Heart left ventricle (tissue), 16 donors: ENCODE measurements at places on chromosomes 13 and 19. TPM values are rescaled to one million over a fixed set of nuclear protein-coding genes. Genes with fewer than 3 reads are reported as not detected.

The UBE2L5 gene
- not detected for total RNA-seq

The FUT1 gene
- 2.1 TPM for total RNA-seq

The ZNF177 gene
- total RNA-seq, result 2.6 TPM

The OVOL3 gene
- not detected for total RNA-seq

The KLK4 gene
- not detected for total RNA-seq

The LRFN3 gene
- 9.6 TPM for total RNA-seq

The TMC4 gene
- not detected for total RNA-seq

The BRCA2 gene
- 1.6 TPM for total RNA-seq

The PSG1 gene
- total RNA-seq, result not detected

The CERS4 gene
- total RNA-seq, result 16.9 TPM

DNA sequence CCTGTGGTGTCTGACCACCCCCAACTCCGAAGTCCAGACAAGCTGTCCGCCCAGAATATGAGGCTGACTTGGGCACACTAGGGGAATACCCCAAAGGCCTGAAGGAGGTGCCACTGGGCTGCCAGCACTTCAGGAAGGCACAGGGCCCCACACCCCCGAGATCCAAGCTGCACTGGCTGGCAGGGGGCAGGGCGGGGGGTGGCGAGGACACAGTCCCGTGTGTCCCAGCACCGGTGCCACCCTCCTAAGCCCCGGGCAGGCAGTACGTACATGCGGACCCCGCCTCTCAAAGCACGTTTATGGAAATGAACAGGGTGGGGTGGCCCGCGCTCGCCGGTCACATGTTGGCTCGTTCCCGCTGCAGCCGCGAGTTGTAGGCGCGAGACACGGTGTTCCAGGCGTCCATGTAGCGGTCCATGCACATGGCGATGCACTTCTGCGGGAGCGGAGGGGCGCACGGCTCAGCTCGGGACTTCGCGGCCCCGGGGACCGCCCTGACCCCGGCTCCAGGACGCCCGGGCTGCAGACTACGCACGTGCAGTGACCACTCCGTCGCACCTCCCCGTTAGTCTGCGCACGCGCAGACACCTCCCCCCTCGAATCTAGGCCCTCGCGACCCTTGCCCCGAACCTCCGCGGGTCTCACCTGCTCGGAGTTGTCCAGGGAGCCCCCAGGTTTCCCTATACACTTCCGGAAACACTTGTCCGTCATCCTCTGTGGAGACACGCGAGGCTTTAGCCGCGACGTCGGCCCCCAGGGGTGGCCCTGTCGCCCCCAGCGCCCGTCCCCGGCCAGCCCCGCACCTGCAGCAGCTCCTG lies 566 bp downstream of the TIMM13 start:
- peaks cover 32% of the 10 kb centered on the region for H3K4me1 ChIP-seq
- peak; percentile 55 for DNase-seq
- H3K4me3 ChIP-seq, result peak overlapping the region; percentile 72
- peaks cover 6% of the 10 kb centered on the region for H3K36me3 ChIP-seq
- peak overlapping the region; percentile 94 for H3K27ac ChIP-seq

DNA sequence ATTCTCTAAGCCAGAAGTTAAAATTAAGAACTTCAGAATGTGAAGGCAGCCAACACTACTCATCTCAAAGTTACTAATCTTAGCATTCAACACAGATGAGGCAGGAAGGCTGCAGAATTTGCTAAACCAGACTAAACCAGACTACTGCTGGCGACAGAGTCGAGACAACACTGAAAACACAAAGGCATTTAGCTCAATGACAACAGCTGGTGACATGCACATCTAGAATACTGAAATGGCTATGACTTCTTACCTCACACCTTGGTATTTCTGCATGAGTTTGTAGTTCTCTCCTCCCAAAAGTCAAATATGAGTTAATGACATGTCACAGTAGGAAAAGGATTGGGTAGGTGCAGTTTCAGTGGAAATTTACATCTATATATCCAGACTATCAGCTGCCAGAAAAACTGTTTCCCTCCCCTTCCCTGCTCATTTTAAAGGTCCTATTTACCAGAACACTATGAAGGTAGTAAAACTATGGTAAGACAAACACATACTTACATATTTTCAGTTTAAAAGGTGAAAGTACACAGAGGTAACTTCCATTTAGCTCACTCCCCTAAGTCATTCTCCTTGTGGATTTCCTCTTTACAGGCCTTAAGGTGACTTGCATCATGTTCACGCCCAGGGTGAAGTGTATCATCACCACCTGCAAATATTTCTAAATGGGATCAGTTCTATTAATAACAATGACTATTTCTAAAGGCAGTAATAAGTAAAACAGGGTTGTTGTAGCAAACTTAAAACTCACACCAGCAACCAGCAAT lies 21.4 kb downstream of the FOXO1 start:
- peak overlapping the region; percentile 15 for H3K27ac ChIP-seq
- no peaks in the 10 kb centered on the region for H3K27me3 ChIP-seq
- H3K4me1 ChIP-seq, result peaks cover 73% of the 10 kb centered on the region
- DNase-seq, result no peak
- no peaks in the 10 kb centered on the region for H3K36me3 ChIP-seq
- H3K4me3 ChIP-seq, result no peak overlapping the region

- no peaks in the 10 kb centered on the region for H3K4me1 ChIP-seq
- DNase-seq, result no peak
- no peaks in the 10 kb centered on the region for H3K27me3 ChIP-seq
- H3K36me3 ChIP-seq, result no peaks in the 10 kb centered on the region
Observed at GRCh38 chr13:85615031-85615430, 184.2 kb downstream of the SLITRK6 start.

- no peaks in the 10 kb centered on the region for H3K27me3 ChIP-seq
- H3K4me1 ChIP-seq, result peaks cover 11% of the 10 kb centered on the region
- no peak for DNase-seq
- H3K4me3 ChIP-seq, result peak overlapping the region; percentile 64
Observed at GRCh38 chr13:23467048-23467931, 33.8 kb upstream of the SACS start.

DNA sequence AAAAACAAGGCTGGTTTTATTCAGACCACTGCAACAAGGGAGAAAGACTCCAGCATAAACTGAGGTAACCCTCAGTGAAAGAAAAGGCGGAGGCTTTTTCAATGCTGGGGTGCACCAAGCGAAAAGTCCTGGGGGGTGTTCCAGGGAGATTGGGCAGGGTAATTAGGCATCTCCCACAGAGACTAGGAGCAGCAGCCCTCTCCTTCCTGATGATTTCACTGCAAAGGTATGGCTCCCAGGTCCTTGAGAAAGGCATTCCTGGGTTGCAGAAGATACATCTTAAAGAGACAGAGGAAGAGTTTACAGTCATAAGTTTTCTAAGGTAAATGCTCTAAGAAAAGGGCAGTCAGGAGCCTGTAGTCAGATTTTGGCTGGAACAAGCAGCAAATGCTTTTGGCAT lies 412.0 kb downstream of the FOXO1 start:
- H3K27ac ChIP-seq, result no peak overlapping the region
- no peaks in the 10 kb centered on the region for H3K4me1 ChIP-seq
- DNase-seq, result no peak
- no peaks in the 10 kb centered on the region for H3K27me3 ChIP-seq
- no peak overlapping the region for H3K4me3 ChIP-seq

GRCh38 chr19:28884786-28885476 lies 328.0 kb downstream of the UQCRFS1 start:
- H3K4me3 ChIP-seq, result peak overlapping the region; percentile 49
- no peaks in the 10 kb centered on the region for H3K36me3 ChIP-seq
- H3K27me3 ChIP-seq, result no peaks in the 10 kb centered on the region
- DNase-seq, result peak; percentile 39
- no peaks in the 10 kb centered on the region for H3K4me1 ChIP-seq
- H3K27ac ChIP-seq, result peak overlapping the region; percentile 70

DNA sequence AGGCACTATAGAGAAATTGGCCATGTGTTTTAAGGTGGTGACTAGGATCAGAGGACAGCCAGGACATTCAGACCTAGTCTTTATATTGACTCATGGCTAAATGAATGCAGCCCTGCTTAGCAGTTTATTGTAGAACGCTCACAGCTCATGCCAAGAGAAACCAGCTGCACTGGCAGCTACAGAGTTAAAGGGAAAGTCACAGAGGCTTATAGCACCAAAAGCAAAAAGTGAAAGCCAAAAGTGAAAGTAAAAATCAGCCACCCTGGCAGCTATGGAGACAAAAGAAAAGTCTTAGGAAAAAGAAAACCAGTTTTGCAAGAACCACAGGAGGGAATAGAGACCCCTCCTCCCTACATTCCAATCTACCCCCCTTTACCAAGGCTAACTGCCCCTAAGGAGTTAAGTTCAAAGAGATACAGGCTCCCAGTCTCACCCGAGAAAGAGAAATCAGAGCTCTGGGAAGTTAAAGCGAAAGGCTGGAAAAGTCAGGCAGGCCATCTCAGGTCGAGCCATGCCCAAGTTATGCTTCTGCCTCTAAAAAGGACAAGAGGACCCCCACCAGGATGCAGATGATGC lies 99.0 kb downstream of the ZNF429 start:
- peaks cover 26% of the 10 kb centered on the region for H3K4me1 ChIP-seq
- H3K36me3 ChIP-seq, result no peaks in the 10 kb centered on the region
- no peak for DNase-seq
- H3K4me3 ChIP-seq, result peak overlapping the region; percentile 49
- H3K27me3 ChIP-seq, result no peaks in the 10 kb centered on the region

DNA sequence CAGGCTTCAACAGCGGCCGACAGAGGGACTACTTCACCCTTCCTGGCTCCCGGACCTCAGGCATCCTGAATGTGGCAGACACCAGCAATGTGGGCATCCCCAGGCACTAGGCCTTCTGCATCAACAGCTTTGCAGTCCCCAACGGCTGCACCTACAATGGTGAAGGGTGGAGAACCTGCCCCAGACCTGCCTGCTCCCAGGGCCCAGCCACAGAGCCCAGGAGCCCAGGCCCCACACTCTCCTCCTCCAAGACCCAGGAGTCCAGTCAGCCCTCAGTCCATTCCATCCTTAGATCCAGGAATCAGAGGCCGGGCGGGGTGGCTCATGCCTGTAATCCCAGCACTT lies 34.5 kb downstream of the HPN start:
- H3K4me1 ChIP-seq, result no peaks in the 10 kb centered on the region
- H3K36me3 ChIP-seq, result no peaks in the 10 kb centered on the region
- H3K4me3 ChIP-seq, result no peak overlapping the region
- no peaks in the 10 kb centered on the region for H3K27me3 ChIP-seq

DNA sequence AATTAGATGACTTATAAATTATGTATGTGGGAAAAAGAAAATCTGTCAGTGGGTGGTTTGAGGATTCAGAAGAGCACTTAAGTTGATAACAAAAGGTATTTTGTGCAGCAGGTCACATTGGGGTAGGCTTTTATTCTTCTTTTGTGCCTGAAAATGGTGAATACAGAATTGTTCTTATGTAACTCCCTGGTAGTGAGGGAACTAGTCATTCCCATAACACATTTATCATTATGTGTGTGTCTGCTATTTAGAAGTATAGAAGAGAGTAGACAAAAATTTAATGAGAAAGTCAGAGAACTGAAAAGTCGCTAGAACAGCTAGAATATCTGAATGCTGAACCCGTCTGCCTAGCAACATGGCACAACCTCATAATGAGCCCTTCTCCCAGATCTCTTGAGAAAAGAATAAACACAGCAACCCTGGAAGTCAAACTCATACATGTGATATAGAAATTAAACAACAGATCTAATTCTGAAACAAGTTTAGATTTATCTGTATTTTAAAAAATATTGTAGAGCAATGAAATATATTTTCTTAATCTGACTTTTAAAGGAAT lies 111.8 kb upstream of the EDNRB start:
- H3K27ac ChIP-seq, result no peak overlapping the region
- H3K36me3 ChIP-seq, result no peaks in the 10 kb centered on the region
- H3K4me1 ChIP-seq, result no peaks in the 10 kb centered on the region
- H3K27me3 ChIP-seq, result no peaks in the 10 kb centered on the region
- no peak overlapping the region for H3K4me3 ChIP-seq

DNA sequence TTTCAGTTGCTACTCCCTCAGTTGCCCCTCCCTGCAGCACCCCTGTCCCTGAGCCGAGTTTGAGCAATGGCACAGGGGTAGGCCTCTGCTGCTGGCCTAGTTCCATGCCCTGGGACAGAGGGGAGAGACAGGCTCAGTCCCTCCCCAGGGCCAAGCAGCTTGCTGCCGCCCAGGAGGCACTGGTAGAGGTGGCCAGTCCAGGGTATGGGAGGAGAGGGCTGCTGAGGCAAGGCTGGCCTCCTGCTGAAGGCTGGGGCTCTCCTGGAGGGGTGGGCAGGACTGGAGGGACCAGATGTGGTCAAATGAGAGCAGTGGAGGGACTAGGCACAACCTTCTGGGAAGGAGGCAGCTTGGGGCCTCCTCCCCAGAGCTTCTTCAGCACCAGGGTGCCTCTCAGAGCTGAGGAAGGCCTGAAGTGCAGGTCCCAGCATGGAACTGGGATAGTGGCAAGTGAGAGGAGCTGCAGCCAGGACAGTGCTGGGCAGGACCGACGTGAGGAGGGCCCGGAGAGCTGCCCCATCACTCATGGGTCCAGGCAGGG lies 29.8 kb upstream of the VSTM2B start:
- H3K4me1 ChIP-seq, result no peaks in the 10 kb centered on the region
- H3K27me3 ChIP-seq, result peaks cover 13% of the 10 kb centered on the region
- no peak overlapping the region for H3K4me3 ChIP-seq
- H3K36me3 ChIP-seq, result no peaks in the 10 kb centered on the region
- no peak overlapping the region for H3K27ac ChIP-seq
- no peak for DNase-seq

GRCh38 chr19:18415178-18415867 lies 3.9 kb upstream of the SSBP4 start:
- H3K27me3 ChIP-seq, result no peaks in the 10 kb centered on the region
- peaks cover 54% of the 10 kb centered on the region for H3K4me1 ChIP-seq
- H3K27ac ChIP-seq, result peak overlapping the region; percentile 89

- no peaks in the 10 kb centered on the region for H3K36me3 ChIP-seq
- no peak overlapping the region for H3K4me3 ChIP-seq
Observed at GRCh38 chr13:73335210-73335609, 276.4 kb downstream of the KLF5 start.

GRCh38 chr13:113528813-113529180 lies 38.3 kb upstream of the DCUN1D2 start:
- no peaks in the 10 kb centered on the region for H3K36me3 ChIP-seq
- no peaks in the 10 kb centered on the region for H3K27me3 ChIP-seq
- peaks cover 18% of the 10 kb centered on the region for H3K4me1 ChIP-seq
- H3K4me3 ChIP-seq, result no peak overlapping the region
- no peak overlapping the region for H3K27ac ChIP-seq

- H3K36me3 ChIP-seq, result peaks cover 3% of the 10 kb centered on the region
- H3K4me3 ChIP-seq, result peak overlapping the region; percentile 99
- H3K27ac ChIP-seq, result peak overlapping the region; percentile 98
- H3K27me3 ChIP-seq, result no peaks in the 10 kb centered on the region
- peaks cover 36% of the 10 kb centered on the region for H3K4me1 ChIP-seq
Observed at GRCh38 chr19:3359015-3359918, 7.1 kb upstream of the NFIC start.

GRCh38 chr13:73273745-73274144 lies 214.9 kb downstream of the KLF5 start:
- no peak for DNase-seq
- no peak overlapping the region for H3K27ac ChIP-seq
- H3K4me3 ChIP-seq, result no peak overlapping the region
- H3K4me1 ChIP-seq, result peaks cover 2% of the 10 kb centered on the region
- no peaks in the 10 kb centered on the region for H3K36me3 ChIP-seq
- no peaks in the 10 kb centered on the region for H3K27me3 ChIP-seq

- peaks cover 16% of the 10 kb centered on the region for H3K4me1 ChIP-seq
- H3K36me3 ChIP-seq, result no peaks in the 10 kb centered on the region
Observed at GRCh38 chr19:45218426-45218825, 26.8 kb downstream of the EXOC3L2 start.

GRCh38 chr13:111604097-111604496 lies 283.7 kb downstream of the TEX29 start:
- no peak overlapping the region for H3K4me3 ChIP-seq
- H3K36me3 ChIP-seq, result no peaks in the 10 kb centered on the region
- no peaks in the 10 kb centered on the region for H3K4me1 ChIP-seq

- peaks cover 22% of the 10 kb centered on the region for H3K4me1 ChIP-seq
- H3K4me3 ChIP-seq, result no peak overlapping the region
- peak overlapping the region; percentile 40 for H3K27ac ChIP-seq
- H3K27me3 ChIP-seq, result no peaks in the 10 kb centered on the region
- no peak for DNase-seq
- H3K36me3 ChIP-seq, result no peaks in the 10 kb centered on the region
Observed at GRCh38 chr13:48660361-48661076, 6.8 kb downstream of the CYSLTR2 start.
